CD4-positive, alpha-beta T cell treated with Interleukin-6 at 100 ng/mL for 8 hours (primary cell): ENCODE measurements at places on chromosomes 16 and 17.

GRCh38 chr17:10102817-10103216 is 95.6 kb downstream of the GAS7 start:
- no peak for DNase-seq

DNA sequence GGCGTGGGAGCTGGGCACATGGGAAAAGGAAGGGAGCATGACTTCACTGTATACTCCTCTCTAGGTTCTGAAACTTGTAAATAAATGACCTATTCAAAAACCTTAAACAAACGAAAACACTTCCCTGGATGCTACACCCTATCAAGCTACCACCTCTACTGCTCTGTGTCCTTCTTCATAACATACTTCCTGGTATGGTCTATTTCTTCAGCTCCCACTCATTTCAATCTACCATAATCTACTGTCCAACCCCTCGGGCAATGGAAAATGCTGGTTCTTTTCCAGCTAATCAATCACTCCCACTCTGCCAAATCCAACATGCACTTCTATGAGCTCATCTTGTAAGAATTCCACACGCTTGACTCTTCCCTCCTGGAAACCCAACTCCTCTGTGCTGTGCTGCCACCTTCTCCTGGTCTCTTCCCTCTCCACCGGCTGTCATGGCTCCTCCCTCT is 42.4 kb downstream of the AMFR start:
- DNase-seq: no peak

DNA sequence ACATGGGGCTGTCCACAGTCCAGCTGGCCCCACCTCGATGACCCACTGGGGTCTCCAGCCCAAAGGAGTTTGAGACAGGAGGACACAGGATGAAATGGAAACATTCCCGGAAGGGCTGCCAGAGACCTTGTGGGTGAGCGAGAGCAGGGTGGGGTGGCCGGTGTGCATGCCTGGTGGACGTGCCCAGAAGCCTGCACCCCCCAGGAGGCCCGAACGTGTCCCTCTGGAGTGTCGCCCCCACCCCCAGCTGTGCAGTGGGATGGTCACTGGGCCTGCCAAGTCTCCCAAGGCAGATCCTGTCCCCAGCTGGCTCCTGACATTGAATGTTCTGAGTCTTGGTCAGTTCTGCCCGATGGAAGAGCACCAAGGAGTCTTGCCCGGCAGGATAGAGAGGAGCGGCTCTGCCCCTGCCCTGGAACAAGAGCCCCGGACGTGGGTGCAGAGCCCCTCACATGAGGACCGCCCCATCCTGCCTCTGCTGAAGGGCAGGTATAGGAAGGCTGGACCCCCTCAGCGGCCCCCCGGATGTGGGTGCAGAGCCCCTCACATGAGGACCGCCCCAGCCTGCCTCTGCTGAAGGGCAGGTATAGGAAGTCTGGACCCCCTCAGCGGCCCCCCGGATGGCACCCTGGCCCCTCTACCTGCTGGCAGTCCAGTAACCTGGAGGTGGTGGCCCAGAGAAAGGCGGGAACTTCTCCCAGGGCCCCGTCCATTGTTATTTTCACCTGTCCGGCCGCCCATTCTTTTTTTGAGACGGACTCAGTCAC is 3.1 kb upstream of the CAPN15 start:
- no peak for DNase-seq

DNA sequence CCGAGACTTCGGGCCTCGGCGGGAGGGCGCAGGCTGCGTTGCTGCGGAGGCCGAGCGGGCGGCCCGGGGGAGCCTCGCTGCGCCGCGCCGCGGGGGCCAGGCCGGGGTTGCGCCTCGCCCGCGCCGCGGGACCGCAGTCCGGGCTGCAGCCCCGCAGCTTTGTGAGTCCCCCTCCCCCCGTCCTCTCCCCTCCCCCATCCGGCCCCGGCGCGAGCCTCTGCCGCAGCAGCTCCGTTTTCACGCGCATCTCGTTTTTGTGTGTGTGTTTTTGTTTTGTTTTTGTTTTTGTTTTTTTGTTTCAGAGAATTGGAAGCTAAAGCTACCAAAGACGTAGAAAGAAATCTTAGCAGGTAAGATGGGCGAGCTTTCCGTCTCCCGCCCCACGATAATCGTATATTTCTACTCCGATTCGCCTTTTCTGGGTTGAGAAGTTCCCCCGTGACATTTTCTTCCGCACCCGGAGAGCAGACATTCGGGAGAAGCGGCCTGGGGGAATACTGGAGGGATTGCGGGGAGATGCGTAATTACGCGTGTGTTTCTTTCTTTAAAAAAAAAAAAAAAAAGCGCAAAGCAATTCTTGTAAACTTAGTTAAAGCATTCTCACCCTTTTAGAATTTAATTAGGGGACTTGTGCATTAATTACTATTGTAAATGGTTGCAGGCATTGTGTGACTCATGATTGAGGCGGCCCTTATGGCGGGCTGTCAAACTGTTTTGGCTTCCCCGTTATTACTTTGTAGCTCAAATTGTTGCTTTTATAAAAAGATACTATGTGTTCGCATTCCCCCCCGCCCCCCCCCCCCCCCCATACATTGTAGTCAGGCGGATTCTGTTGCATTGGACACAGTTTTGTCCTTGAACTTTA is 732 bp downstream of the TNRC6A start:
- peak; percentile 22 for DNase-seq

GRCh38 chr16:89484923-89485679 is 5.3 kb downstream of the ANKRD11 start:
- DNase-seq: no peak

DNA sequence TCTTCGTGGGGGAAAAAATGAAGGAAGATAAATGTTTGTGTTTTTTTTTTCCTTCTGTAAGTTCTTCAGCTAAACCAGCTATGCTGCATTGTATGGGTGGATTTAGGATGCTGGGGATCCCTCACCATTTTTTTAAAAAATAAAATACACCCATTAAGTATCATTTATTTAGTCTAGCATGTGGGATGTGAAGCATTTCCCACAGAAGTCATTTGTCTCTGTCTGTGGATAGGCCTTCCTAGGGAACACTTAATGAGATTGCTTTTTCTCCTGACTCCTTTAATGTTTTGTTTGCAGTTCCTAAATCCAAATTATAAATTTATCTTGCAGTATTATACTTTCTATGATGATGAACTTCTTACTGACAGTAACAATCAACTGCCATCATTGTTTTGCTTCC is 146.7 kb downstream of the PPM1E start:
- DNase-seq: no peak

GRCh38 chr16:9186061-9186460 is 94.6 kb downstream of the HAPSTR1 start:
- DNase-seq: no peak

DNA sequence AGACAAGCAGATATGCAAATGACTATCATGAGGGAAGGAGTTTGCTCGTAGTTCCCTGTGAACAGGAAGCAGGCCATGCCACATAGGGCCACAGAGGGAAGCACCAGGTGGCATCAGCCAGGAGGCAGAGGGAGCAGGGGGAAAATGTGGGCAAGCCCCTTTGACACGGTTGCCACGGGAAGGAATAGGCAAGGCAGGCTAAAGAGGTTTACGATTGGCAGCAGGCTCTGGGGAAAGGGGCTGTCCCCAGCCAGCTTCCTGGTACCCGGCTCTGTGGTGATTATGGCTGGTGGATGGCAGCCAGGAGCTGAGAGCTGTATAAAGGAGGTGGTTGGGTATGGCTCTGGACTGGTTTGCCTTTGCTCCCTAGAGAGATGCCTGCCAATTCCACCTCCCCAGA is 848 bp downstream of the CES3 start:
- no peak for DNase-seq

DNA sequence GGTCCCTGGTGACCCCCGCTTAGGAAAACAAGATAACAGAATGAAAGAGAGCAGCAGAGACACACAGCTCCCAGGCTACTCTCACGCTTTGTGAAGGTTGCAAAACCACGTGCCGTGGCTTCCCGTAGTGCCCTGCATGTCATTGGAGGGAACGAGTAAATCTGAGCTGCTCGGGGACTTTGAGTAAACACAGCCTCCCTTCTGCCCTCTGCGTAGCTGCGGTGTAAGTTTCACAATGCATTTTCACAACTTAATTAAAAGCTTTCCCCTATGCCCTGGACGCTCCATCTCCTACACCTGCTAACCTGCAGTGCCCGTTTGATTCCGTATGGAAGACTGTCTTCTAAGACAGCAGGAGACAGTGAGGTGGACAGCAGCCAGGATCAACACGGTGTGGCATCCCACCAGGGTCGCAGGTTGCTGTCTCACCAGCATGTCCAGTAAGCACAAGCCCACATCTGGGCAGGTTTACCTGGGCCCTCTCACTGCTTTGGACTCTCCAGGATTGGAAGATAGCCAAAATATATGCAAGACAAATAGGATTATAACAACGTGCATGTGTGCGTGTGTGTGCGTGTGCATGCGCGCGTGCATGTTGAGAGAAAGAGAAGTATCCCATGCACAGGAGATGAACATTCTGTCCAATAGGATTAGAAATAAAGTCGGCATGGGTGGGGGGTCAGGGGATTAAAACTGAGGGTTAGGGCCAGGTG is 116.4 kb upstream of the RCVRN start:
- DNase-seq: no peak

GRCh38 chr17:3944485-3945388 is 19.5 kb downstream of the ATP2A3 start:
- no peak for DNase-seq

GRCh38 chr16:88424587-88425235 is 28.4 kb upstream of the ZFPM1 start:
- no peak for DNase-seq

- no peak for DNase-seq
Measured at GRCh38 chr17:5902181-5903140, 167.7 kb upstream of the WSCD1 start.

DNA sequence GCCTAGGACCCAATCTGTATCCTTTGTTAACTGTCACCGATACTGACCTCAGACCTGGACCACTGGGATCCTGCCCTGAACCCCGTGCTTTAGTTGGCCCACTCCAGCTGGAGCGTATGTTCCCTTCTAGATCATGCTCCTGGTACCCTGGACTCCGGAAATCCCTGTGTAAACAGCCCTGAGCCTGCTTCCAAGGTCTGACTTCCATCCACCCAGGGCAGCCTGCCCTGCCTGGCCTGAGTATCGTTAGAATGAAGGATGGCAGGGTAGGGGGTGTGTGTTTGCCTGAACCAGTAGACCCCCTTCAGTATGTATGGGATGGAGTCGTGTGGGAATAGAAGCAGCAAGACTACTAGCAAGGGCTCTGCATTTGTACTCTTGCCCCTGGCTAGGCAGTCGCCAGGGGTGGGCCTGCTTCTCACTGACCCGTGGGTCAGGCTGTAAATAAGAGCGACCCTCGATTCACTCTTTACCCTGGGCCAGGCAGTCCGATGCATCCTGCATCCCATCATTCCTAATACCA is 691 bp upstream of the TMEM98 start:
- no peak for DNase-seq

DNA sequence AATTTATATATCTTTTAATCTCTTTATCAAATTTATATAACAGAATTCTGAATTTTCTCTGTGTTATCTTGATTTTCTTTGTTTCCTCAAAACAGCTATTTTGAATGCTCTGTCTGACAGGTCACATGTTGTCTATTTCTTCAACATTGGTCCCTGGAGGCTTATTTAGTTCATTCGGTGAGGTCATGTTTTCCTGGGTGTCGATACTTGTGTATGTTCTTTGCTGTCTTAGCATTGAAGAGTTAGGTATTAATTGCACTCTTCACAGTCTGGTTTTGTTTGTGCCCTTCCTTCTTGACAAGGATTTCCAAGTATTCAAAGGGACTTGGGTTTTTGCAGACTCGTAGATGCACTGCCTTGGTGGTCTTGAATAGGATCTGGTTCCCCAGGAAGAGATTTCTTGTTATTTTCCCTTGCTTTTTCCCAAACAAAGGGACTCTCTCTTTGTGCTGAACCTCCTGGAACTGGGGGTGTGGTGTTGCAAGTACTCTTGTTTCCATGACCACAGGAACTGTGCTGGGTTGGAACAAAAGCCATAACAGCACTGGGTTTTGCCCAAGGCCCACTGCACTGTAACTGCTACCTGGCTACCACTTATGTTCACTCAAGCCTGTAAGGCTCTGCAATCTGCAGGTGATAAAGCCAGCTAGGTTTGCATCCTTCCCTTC is 1483.0 kb downstream of the CDH8 start:
- no peak for DNase-seq

DNA sequence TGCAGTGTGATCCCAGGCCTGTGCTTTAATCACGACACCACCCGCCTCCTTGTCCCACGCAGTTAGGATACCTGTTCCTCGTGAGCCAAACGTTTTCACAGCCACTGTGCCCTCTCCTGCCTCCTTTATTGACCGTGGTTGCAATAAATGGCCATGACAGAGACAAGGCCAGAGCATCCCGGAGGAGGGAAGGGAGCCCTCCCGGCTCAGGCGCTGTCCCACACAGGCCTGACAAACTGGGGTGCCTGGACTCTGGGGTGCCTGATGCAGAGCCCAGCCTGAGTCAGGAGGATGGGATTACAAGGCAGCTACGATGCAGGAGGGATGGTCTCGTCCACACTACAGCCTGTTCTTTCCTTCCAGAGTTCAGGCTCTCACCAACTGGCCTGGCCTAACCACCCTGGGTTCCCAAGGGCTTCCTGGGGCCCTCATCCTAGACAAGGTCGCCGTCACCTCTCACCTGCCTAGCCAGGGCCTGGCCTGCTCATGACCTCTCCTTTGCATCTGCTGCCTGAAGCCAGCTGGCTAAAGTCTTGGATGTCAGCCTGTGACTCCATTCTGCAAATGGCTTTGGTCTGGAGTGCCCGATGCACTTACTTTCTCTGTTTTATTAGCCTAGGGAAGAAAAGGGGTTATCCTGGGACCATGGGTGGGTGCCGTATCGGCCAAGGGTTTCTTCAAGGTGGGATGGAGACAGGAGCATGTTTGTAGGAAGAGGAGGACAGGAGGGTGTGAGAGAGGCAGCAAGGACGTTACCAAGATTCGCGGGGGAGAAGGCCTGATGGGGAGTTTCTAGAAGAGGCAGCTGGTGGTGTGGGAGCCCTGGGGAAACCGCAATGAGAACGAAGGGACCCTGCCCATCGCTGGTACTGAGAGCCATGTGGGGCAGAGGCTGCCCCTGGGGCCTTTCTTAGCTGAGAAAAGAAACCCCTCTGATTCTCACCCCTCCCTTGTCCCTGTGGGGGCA is 234.3 kb upstream of the TNRC6C start:
- DNase-seq: no peak

GRCh38 chr16:8898660-8899318 is 16.6 kb downstream of the LITAFD start:
- DNase-seq: no peak

GRCh38 chr16:35687071-35687470 is 2227.7 kb downstream of the TP53TG3F start:
- DNase-seq: no peak

- no peak for DNase-seq
Measured at GRCh38 chr17:21843318-21843865, 151.1 kb downstream of the KCNJ18 start.
